ENCODE measurements at places on chromosomes 2 and 18. TPM values are rescaled to one million over a fixed set of nuclear protein-coding genes. Genes with fewer than 3 reads are reported as not detected.
A peak's percentile ranks its signal among the peaks of the same experiment; 100 is the strongest.

DNA sequence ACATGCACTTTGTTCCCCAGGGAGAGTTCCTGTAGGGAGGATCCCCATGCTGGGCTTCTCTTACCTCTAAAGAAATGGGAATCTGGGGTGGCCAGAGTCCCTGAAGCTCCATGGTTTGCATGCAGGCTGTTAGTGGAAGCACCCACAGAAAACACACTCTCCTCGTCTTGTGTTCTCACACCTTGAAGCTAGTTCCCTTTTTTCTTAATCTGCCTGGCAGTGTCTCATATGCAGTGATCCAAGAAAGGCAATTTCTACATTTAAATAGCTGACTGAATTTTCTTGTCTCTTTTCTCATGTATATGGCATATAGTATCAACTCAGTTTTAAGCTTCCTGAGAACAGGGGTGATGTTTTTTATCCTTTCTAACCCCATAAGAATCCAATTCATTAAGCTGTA, 65.0 kb downstream of the LINC00305 start:
- DNase-seq: no peak
- no peaks in the 10 kb centered on the region for H3K4me1 ChIP-seq
- no peak overlapping the region for H3K27ac ChIP-seq
- H3K36me3 ChIP-seq: no peaks in the 10 kb centered on the region

The RAB6C gene
- not detected for polyA plus RNA-seq

DNA sequence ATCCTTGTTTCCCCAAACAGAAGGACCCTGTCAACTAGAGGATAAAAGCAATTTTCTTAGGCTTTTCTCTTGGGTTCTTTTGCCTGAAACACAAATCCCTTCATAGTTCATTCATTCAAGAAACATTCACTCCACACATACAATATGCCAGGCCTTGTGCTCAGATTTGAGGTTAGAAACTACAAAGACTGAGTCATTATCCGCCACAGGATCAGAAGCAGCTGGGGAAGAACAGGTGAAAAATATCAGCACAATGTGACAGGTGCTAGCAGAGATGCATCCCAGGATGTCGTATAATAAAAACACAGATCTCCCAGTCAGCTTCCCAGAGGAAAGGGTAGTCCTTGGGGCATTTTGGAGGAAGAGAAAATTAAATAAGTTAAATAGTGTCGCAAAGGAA, 172.4 kb downstream of the LRATD1 start:
- no peak overlapping the region for H3K4me3 ChIP-seq
- H3K4me1 ChIP-seq: no peaks in the 10 kb centered on the region
- no peak for DNase-seq
- H3K36me3 ChIP-seq: no peaks in the 10 kb centered on the region

GRCh38 chr18:49846718-49847470, 33.6 kb upstream of the ACAA2 start:
- peaks cover 19% of the 10 kb centered on the region for H3K4me1 ChIP-seq
- no peak for DNase-seq
- no peak overlapping the region for H3K4me3 ChIP-seq
- no peak overlapping the region for H3K27ac ChIP-seq
- H3K36me3 ChIP-seq: no peaks in the 10 kb centered on the region
- H3K27me3 ChIP-seq: no peaks in the 10 kb centered on the region

- H3K27ac ChIP-seq: no peak overlapping the region
- no peaks in the 10 kb centered on the region for H3K4me1 ChIP-seq
- no peaks in the 10 kb centered on the region for H3K36me3 ChIP-seq
- no peaks in the 10 kb centered on the region for H3K27me3 ChIP-seq
Measured at GRCh38 chr2:71689393-71689792, 236.0 kb downstream of the DYSF start.

DNA sequence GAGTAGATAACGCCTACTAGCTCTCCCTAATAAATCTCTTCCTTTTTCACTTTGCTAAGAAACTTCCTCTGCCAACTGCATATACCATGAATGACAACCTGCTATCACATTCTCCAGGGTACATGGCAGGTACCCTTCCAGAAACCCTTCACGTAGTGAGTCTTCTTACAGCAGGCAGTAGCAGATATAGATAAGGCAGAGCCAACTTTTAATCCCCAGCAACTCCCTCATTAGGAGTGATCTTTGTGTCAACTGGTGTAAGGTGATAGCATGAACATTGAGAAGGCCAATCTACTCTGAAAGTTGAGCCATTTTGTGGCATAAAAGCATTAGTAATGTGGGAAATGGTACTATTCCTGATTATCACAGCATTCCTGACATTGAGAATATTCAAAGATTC, 5.7 kb upstream of the STK17B start:
- H3K4me1 ChIP-seq: no peaks in the 10 kb centered on the region
- no peak for DNase-seq
- H3K36me3 ChIP-seq: no peaks in the 10 kb centered on the region
- no peaks in the 10 kb centered on the region for H3K27me3 ChIP-seq
- no peak overlapping the region for H3K27ac ChIP-seq
- no peak overlapping the region for H3K4me3 ChIP-seq

The CXCR2 gene
- polyA plus RNA-seq: not detected

The CHRND gene
- not detected for polyA plus RNA-seq

- H3K4me3 ChIP-seq: peak overlapping the region; percentile 32
- peaks cover 51% of the 10 kb centered on the region for H3K4me1 ChIP-seq
- no peaks in the 10 kb centered on the region for H3K27me3 ChIP-seq
- H3K27ac ChIP-seq: peak overlapping the region; percentile 63
- DNase-seq: peak; percentile 95
- no peaks in the 10 kb centered on the region for H3K36me3 ChIP-seq
Measured at GRCh38 chr2:39492095-39492590, 55.1 kb upstream of the MAP4K3 start.

The GPC1 gene
- 66.4 TPM for polyA plus RNA-seq

- no peaks in the 10 kb centered on the region for H3K36me3 ChIP-seq
- H3K27ac ChIP-seq: peak overlapping the region; percentile 34
- peaks cover 33% of the 10 kb centered on the region for H3K4me1 ChIP-seq
- DNase-seq: peak; percentile 75
Measured at GRCh38 chr2:100959225-100959880, 42.7 kb upstream of the RPL31 start.

The IGFBP5 gene
- 37.9 TPM for polyA plus RNA-seq

DNA sequence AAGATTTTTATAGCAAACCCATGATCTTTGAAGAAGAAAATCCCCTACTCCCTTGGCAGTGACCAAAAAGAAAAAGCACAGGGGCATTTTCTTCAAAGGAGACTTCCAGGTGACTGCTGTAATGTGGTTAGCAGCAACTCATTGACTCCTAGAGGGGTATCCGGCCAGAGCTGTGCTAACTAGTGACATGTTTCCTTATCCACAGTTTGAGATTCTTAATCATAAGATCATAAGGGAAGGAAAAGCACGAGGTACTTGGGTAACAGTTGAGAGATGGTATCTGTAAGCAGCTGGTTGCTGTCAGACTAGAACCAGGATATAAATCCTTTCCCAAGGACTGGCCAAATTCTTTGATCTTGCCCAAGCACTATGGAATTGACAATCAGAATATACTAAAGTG, 124.7 kb downstream of the MREG start:
- H3K4me1 ChIP-seq: peaks cover 20% of the 10 kb centered on the region
- H3K4me3 ChIP-seq: no peak overlapping the region
- H3K27me3 ChIP-seq: no peaks in the 10 kb centered on the region
- H3K36me3 ChIP-seq: no peaks in the 10 kb centered on the region
- no peak for DNase-seq

The TRABD2A gene
- 3.8 TPM for polyA plus RNA-seq

DNA sequence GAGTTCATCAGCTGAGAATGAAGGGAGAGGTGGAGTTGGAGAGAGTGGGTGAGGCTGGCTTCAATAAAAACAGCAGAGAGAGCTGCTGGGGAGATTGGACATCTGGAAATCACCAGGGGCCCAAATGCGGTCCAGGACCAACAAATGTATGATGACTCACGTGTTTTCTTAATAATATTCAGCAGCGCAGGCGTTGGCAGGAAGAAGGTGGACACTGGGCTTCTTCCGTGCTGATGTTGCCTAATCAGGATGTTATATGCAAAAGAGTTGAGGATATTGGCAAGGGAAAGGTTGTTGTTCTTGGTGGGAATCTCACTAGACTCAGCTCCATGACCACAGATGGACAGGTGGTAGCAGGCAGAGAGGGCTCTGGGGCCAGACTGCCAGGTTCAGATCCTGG, 12.8 kb upstream of the PLA2R1 start:
- H3K27me3 ChIP-seq: no peaks in the 10 kb centered on the region
- no peak overlapping the region for H3K4me3 ChIP-seq
- peaks cover 6% of the 10 kb centered on the region for H3K4me1 ChIP-seq
- H3K36me3 ChIP-seq: no peaks in the 10 kb centered on the region
- peak; percentile 98 for DNase-seq

GRCh38 chr2:33275689-33276444, 200.6 kb upstream of the RASGRP3 start:
- H3K27me3 ChIP-seq: no peaks in the 10 kb centered on the region
- peak; percentile 99 for DNase-seq
- peaks cover 24% of the 10 kb centered on the region for H3K36me3 ChIP-seq
- peaks cover 26% of the 10 kb centered on the region for H3K4me1 ChIP-seq
- H3K27ac ChIP-seq: peak overlapping the region; percentile 87

- DNase-seq: peak; percentile 9
- no peak overlapping the region for H3K27ac ChIP-seq
- no peaks in the 10 kb centered on the region for H3K36me3 ChIP-seq
- H3K27me3 ChIP-seq: peaks cover 6% of the 10 kb centered on the region
Measured at GRCh38 chr18:6810191-6810590, 80.7 kb downstream of the ARHGAP28 start.

DNA sequence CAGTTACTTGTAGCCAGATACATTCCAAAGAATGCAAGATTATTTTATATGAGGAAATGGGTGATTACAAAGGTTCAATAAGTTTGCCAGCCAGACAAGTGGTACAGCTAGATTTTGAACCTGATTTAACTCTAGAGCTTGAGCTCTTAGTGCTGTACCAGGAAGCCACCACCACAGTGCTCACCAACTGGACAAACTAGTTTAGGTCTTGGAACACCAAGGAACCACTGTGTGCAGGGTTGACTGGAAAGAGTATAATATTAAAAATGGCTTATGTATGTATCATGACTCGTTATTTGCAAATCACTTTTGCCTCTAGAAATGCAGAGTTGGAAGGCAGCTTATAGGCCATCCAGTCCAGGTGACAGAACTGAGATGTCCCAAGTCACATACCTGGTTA, 177.2 kb downstream of the TXNL1 start:
- no peak for DNase-seq
- no peak overlapping the region for H3K4me3 ChIP-seq
- H3K4me1 ChIP-seq: no peaks in the 10 kb centered on the region
- H3K27me3 ChIP-seq: peaks cover 10% of the 10 kb centered on the region
- H3K27ac ChIP-seq: no peak overlapping the region

- peaks cover 12% of the 10 kb centered on the region for H3K4me1 ChIP-seq
- H3K36me3 ChIP-seq: no peaks in the 10 kb centered on the region
- H3K27me3 ChIP-seq: no peaks in the 10 kb centered on the region
- DNase-seq: peak; percentile 64
Measured at GRCh38 chr2:19667085-19667484, 234.7 kb downstream of the TTC32 start.

Measured in GM23248 (cell line).